Activated CD8-positive, alpha-beta memory T cell treated with anti-CD3 and anti-CD28 coated beads for 1 hour (primary cell): ENCODE measurements at places on chromosomes 7 and 10.

- no peak for DNase-seq
These were observed 177.0 kb upstream of the KMT2E start for GRCh38 chr7:104836976-104837375.

GRCh38 chr7:30344513-30344912, 60.1 kb downstream of the ZNRF2 start:
- DNase-seq = no peak

GRCh38 chr7:43044511-43044910, 67.9 kb upstream of the HECW1 start:
- DNase-seq = no peak

- DNase-seq = no peak
These were observed 38.8 kb downstream of the EPC1 start for GRCh38 chr10:32308027-32308603.

GRCh38 chr7:55533729-55534080, 38.6 kb downstream of the VOPP1 start:
- no peak for DNase-seq

- DNase-seq = no peak
These were observed at the start of gene NXPH1 for GRCh38 chr7:8433477-8434289. Gene NXPH1 (plus strand): TSS chr7:8433609.

DNA sequence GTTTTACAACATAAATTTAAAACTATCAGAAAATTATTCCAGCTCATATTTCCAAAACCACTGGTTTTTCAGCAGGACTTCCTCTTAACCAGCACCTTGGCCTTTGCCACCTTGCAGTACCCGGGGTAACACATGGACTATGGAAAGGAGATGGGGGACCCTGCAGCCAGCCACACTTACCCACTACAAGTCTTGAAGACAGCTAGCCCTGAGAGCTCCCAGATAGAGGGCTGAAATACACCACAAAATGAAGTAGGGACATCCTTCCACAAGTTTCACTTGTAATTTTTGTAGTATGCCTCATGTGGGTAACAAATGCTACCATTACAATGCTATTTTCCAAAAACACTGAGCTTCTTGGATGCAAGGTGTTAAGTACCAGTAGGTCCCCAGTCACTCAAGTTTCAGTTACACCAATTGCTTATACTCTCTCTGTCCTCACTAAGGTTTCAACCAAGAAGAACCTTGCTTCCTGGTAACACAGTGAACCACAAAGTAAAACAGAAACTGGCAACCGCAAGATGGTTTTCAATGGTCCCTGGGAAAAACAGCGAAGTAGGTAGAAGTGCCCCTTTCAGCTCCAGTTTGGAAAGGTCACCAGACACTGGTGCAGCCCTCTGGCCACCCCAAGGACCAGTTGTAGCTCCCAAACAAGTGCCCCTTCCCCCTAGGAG, 110.9 kb downstream of the SGMS1 start:
- no peak for DNase-seq

- DNase-seq = no peak
These were observed 194.0 kb downstream of the HDAC9 start for GRCh38 chr7:18689551-18689950.

- no peak for DNase-seq
These were observed 275.8 kb upstream of the LYZL1 start for GRCh38 chr10:29012926-29013554.

GRCh38 chr10:125392609-125393008, 232.2 kb upstream of the CTBP2 start:
- DNase-seq = no peak

GRCh38 chr10:26821699-26822570, 38.8 kb downstream of the ABI1 start:
- DNase-seq = no peak

DNA sequence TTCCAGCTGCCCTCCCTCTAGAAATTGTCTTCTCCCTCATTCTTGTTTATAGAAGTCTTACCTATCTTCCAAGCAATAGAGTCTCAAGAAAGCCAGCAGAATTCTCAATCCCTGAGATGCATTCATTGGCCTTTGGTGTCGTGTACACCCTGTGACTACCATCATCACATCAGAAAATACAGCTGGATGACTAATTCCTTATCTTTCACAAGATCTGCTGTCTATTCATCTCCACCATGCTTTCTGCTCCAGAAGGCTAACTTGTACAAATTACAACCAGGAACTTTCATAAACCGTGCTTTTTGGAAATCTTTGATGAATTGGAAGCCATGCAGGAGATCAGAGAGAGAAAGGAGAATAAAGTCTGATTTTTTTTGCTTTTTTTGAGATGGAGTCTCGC, 1062.9 kb upstream of the GHITM start:
- no peak for DNase-seq

- no peak for DNase-seq
These were observed 78.5 kb upstream of the CTTNBP2 start for GRCh38 chr7:117951691-117952280.

GRCh38 chr10:97915346-97916131, 65.9 kb downstream of the GOLGA7B start:
- no peak for DNase-seq

GRCh38 chr10:103717341-103718246, 137.8 kb downstream of the SH3PXD2A start:
- DNase-seq = no peak

- no peak for DNase-seq
These were observed 241.5 kb upstream of the PFKP start for GRCh38 chr10:2825841-2826240.

DNA sequence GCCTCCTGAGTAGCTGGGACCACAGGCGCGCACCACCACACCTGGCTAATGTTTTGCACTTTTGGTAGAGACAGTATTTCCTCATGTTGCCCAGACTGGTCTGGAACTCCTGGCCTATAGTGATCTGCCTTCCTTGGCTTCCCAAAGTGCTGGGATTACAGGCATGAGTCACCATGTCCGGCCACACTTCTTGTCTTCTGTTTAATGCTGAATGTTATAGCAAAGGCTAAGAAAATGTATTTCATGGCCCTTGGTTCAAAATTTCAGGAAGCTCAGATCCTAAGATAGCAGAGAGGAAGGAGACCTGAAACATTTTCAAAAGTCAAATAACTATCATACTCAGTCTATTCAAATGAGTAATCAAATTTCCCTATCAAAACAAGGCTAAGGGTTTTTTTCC, 229.6 kb downstream of the BAMBI start:
- DNase-seq = no peak

- no peak for DNase-seq
These were observed 1.1 kb downstream of the NANOS1 start for GRCh38 chr10:119030421-119031250.
